ENCODE measurements at places on chromosomes 1 and 21.

DNA sequence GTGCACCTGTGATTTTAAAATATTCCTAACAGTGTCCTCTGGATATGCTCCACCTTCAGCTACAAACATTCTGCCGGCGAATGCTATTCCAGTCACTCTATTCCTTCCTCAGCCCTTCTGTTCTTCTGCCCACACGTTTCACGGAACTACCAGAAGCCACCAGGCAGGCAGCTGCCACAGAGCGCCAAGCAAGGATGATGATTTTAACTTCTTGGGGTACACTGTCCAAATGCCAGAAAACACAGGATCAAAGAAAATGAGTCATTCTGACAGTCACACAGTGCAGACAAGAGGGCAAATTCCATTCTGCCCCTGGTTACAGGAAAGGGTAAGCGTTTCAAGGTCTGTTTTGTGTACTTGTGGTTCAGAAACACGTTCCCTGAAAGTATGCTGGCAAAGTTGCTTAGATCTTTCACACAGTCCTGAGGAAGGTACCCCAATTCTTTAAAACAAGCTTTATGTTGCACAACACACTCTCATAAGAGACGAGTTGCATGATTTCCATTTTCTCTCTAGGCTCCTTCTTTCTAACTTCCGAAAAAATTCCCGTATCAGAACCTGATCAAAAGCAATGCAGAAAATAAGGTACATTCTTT is 508.3 kb upstream of the PKN2 start:
- no peak for DNase-seq

DNA sequence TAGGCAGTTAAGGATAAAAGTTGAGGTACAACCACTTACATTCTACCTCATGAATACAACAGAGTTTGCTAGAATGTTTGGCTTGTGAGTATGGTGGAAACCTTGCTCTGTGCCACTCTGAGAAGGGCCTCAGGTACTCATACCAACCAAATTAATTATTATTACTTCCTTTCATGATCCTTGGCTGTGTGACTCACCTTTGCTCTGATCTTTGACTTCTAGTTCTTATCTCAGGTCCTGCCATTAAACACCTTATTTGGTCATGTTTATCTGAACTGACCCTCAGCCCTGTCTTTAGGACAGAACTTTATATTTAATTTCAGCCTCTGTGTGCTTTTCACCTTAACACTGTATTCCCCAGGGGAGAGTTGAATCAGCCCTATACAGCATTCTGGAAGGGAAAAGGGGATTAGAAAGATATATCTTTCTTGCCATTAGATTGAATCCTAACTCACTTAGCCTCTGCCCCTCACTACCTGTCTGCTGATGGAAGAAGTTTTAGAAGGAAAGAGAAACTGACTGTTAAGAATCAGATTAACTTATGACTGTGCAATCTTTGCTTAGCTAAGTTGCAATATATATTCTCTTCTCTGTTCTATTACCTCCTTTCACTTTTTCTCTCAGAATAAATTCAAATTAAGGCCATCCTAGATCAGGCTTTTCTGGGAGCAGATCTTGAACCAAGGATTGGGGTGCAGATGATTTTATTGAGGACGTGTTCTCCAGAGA is 260.4 kb upstream of the DPYD start:
- DNase-seq = no peak

- DNase-seq = no peak
Measured at GRCh38 chr1:177566495-177566894, 395.7 kb downstream of the BRINP2 start.

DNA sequence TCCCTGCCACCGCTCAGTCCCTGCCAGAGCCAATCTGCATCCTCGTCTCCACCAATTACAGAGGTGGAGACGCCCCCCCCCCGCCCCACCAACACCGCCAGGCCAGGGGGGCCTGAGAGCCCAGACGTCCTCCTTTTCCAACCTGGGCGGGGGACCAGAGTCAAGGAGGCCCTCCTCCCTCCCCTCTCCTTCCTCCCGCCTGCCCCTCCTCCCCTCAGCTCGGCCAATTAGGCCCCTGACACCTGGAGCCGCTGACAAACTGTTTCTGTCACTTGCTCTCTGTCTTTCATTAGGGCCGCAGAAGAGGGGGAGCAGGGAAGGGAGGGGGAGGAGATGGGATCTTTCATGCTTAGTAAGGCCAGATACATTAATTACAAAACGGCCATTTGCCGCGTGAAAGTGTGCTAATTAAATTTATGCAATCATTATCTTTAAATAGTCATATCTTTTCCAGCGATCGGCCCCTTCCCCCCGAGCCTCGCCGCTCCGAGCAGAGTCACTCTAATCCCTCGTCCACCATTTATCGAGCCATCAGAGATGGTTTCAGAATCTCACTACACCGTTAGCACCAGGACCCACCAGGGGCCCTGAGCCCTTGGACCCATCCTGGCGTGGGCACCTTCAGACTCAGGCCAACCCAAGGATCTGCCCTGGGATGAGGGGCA is 94.7 kb downstream of the PAX7 start:
- peak; percentile 67 for DNase-seq

DNA sequence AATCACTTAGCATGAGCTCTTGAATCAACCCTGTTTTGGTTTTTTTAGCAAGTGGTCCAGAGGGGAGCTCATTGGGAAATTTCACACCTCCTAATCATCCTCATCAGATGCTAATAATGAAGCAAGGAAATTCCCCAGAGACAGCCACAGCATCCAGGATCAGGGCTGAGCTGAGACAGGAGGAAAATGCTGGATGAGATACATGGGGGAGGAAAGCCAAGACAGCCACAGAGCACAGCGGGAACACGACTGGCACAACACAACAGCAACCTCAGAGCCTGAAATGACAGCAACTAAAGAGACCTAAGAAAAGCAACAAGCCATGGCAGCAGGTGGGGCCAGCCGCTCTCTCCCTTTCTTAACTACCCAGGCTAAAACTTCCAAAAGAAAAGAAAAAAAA is 70.4 kb downstream of the UBR4 start:
- DNase-seq = no peak

DNA sequence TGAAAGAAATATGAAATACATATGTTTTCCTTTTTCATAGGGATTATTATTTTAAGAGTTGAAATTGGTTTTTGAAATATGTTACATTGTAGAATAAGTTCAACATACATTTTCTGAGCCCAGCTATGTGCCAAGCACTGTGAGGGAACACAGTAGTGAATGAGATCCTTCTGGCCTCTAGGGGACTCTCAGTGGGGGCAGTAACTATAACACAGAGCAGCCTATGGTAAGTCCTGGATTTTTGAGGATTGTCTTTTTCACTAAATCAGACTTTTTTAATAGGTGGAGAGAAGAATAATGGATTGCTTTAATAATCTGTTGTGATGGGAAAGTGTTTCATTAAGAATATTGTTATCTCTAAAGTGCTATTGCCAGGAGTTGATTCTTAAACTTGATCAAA is 2.4 kb downstream of the DNAJC6 start:
- DNase-seq = peak; percentile 17

DNA sequence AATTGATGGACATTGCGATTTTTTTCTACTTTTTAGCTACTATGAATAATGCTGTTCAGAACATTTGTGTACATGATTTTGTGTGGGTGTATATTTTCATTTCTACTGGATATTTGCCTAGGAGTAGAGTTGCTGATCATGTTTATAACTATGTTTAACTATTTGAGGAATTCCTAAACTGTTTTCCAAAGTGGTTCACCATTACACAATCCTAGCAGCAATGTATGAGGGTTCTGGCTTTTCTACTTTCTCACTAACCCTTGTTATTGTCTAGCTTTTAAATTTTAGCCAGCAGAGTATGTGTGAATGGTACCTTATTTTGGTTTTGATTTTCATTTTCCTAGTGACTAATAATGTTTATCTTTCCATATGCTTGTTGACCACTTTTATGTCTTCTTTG is 86.2 kb downstream of the ATG4C start:
- no peak for DNase-seq

DNA sequence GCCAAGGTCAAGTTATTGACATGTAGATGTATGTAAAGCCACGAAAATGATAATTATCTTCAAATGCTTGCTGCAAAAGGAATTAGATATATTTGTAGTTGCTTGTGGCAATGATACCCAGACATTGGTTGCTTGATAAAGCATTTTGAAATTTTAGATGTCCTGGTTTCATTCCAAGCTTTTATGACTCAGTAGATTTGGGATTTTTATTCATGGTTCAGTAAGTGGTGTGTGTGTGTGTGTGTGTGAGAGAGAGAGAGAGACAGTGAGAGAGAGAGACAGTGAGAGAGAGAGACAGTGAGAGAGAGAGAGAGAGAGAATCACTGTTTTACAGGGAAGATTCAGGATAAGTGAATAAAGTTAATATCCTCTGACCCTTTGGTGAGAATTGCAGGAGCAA is 498.2 kb upstream of the C1orf87 start:
- no peak for DNase-seq

DNA sequence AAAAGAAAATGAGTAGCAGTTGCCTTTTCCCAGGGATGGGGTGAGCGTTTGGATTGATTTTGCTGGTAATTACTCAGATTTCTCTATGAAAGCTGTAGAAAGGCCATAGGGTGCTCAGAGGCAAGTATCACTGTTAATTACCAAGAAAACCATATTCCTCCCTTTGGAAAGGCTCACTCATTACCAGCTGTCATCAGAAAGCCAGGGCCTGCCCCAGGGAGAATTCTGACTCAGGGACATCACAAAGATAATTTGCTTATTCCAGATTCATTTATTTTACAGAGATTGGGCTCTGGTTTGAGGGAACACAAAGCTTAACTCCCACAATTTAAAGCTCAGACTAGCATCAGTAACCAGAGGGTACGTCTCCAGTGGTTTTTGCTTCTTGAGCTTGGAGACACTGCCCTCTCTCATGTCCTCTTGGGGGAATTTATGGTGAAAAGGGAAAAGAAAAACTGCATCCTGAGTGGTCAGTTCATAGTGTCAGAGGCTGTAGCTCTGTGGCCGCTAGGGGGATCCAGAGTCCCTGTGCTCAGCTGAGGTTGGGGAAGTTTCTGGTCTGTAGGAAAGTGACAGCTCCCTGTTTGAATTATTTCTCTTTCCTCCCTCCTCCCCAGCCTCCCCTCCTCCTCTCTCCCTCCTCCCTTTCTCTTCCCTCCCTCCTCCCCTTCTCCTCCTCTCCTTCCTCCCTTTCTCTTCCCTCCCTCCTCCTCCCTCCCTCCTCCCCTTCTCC is 204.3 kb downstream of the KCNJ6 start:
- DNase-seq = peak; percentile 64

DNA sequence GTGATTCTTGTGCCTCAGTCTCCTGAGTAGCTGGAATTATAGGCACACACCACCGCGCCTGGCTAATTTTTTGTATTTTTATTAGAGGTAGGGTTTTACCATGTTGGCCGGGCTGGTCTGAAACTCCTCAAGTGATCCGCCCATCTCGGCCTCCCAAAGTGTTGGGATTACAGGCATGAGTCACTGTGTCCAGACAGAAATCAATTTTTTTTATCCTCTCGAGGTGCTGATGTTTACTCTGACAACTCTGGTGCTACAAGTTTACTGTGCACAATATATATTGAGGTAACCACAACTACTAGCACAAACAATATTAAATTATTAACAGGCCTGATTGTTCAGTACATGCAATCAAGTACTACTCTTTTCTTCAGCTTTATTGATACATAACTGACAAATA is 39.7 kb downstream of the F13B start:
- no peak for DNase-seq

GRCh38 chr1:218347723-218348627 is 2.8 kb downstream of the TGFB2 start:
- DNase-seq = no peak

DNA sequence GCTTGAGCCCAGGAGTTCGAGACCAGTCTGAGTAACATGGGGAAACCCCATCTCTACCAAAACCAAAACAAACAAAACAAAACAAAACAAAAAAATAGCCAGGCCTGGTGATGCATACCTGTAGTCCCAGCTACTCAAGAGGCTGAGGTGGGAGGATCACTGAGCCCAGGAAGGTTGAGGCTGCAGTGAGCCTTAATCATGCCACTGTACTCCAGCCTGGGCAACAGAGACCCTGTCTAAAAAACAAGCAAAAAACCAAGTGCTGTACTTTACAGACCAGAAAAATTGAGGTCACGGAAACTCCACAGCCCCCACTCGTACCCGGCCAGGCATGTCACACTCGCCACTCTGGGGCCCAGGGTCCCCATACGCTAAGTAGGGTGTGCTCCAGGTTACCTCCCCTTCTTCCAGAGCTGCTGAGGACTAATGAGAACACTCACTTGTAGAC is 22.9 kb downstream of the ATP2B4 start:
- DNase-seq = no peak

DNA sequence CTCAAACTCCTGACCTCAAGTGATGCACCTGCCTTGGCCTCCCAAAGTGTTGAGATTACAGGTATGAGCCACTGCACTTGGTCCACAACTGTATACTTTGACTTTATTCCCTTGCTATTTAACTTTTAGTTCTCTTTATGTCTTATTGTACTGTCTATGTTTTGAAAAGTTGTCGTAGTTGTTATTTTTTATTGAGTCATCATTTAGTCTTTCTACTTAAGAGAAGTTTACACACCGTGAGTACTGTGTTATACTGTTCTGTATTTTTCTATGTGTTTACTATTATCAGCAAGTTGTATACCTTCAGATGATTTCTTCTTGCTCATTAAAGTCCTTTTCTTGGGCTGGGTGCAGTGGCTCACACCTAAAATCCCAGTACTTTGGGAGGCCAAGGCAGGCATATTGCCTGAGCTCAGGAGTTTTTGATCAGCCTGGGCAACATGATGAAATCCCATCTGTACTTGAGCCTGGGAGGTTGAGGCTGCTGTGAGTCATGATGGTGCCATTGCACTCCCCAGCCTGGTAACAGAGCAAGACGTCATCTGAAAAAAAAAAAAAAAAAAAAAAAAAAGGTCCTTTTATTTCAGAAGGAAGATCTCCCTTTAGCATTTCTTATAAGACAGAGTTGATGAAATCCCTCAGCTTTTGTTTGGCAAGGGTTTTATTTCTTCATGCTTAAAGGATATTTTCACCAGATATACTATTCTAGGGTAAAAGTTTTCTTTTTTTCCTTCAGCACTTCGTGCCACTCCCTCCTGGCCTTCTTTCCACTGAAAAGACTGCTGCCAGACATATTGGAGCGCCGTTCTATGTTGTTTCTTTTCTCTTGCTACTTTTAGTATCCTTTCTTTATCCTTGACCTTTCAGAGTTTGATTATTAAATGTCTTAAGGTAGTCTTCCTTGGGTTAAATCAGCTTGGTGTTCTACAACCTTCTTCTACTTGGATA is 47.6 kb downstream of the TNFSF18 start:
- no peak for DNase-seq

GRCh38 chr1:119974013-119974412 is 77.7 kb upstream of the ADAM30 start:
- no peak for DNase-seq

GRCh38 chr1:184255560-184255959 is 131.3 kb upstream of the C1orf21 start:
- DNase-seq = no peak

- DNase-seq = peak; percentile 67
Measured at GRCh38 chr1:116515702-116516101, 55.1 kb downstream of the CD58 start.

DNA sequence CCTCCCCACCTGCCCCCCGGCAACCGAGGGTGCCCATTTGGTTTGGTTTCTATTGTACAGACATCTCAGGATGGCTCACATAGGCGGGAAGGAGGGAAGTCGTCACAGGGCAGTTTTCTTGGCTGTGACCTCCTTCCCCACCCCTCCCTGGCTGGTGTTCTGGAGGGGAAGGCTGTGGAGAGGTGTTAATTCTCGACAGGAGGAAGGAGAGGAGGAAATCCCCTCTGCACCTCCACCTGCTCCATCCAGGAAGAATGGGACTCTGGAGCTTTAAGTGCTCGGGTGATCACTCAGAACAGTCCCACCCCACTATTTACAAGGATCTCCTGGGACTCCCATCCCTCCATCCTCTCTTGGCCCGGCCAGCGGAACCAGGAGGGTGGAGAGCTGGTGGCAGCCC is 7.6 kb downstream of the MEX3A start:
- DNase-seq = no peak

GRCh38 chr1:18535391-18536210 is 54.9 kb downstream of the KLHDC7A start:
- no peak for DNase-seq
